ENCODE measurements at places on chromosomes 2 and 18.

DNA sequence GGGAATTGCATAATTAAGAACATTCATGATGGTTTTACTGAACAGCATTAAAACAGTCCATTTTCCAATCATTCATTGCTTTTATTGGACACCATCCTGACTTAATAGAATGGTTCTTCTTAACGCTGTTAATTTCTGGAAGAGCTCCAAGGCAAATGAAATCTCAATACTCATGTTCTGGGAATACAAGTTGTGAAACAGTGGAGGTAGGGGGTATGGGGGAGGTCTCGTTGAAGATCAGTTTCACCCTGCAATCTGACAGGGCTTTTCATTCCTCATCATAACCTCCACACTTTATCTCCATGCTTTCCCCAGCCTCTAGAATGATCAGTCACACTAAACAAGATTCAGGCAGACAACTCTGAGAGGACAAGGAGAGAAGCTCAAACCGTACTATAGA is 113.6 kb downstream of the ETAA1 start:
- DNase-seq, result no peak

- peak; percentile 4 for DNase-seq
Observed at GRCh38 chr2:36770542-36771287, 74.2 kb downstream of the VIT start.

- DNase-seq, result no peak
Observed at GRCh38 chr2:226273440-226273839, 526.2 kb downstream of the IRS1 start.

- DNase-seq, result no peak
Observed at GRCh38 chr2:190867832-190868231, 12.8 kb upstream of the GLS start.

- DNase-seq, result no peak
Observed at GRCh38 chr2:69597105-69597504, 46.4 kb downstream of the AAK1 start.

DNA sequence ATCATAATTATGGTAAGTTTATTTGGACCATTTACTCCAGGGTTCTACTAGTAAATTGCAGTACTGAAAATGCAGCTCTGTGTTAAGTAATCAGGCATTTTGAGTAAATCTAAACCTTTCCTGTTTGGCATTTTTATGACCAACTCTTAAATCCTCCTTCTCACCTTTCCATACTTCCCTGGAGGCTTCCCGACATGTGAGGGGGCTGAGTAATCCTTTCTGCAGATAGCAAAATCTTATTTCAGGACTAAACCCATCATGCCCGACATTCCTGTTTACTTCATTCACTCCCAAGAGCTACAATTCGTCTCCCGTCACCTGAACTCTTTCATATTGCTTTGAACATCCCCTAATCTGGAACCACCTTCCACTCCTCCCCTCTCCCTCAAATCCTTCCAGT is 296.6 kb downstream of the IKZF2 start:
- DNase-seq, result no peak

GRCh38 chr18:57337890-57338289 is 14.5 kb upstream of the ST8SIA3 start:
- DNase-seq, result no peak

GRCh38 chr2:241546771-241547498 is 11.6 kb upstream of the BOK start:
- DNase-seq, result no peak

- no peak for DNase-seq
Observed at GRCh38 chr2:2901384-2902345, 476.0 kb downstream of the EIPR1 start.

GRCh38 chr18:36814994-36815393 is 13.8 kb downstream of the TPGS2 start:
- DNase-seq, result no peak

DNA sequence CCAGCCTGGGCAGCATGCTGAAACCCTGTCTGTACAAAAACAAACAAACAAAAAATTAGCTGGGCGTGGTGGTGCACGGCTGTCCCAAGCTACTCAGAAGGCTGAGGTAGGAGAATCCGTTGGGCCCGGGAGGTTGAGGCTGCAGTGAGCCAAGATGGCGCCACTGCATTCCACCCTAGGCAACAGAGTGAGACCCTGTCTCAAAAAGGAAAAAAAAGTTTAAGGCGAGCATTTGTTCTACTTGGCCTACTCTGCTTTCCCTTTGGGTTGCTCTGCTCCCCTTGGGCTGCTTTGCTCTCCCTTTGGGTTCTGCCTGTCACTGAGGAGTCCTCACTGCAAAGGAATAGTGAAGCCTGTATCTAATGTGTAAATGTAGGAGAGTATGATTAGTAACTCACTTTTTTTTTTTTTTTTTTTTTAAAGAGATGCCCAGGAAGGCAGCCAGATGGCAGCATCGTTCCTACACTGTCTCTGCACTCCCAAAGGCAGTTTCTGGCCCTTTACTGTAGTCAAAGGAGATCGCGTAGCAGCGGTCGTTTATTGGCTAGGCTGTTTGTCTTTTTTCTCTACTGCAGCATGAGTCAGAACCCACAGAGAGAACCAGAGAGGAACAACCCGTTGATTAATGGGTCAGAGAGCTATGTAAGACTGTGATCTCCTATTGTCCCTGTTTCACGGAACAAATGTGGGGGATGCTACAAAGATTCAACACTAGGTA is 118.3 kb upstream of the CWC22 start:
- DNase-seq, result peak; percentile 28

GRCh38 chr2:123051136-123051535 is 974.0 kb upstream of the CNTNAP5 start:
- no peak for DNase-seq

GRCh38 chr2:176038694-176039093 is 36.6 kb upstream of the LNPK start:
- no peak for DNase-seq

GRCh38 chr18:46013484-46014189 is 46.5 kb upstream of the EPG5 start:
- no peak for DNase-seq

- no peak for DNase-seq
Observed at GRCh38 chr2:20453087-20453486, 6.2 kb downstream of the RHOB start.

DNA sequence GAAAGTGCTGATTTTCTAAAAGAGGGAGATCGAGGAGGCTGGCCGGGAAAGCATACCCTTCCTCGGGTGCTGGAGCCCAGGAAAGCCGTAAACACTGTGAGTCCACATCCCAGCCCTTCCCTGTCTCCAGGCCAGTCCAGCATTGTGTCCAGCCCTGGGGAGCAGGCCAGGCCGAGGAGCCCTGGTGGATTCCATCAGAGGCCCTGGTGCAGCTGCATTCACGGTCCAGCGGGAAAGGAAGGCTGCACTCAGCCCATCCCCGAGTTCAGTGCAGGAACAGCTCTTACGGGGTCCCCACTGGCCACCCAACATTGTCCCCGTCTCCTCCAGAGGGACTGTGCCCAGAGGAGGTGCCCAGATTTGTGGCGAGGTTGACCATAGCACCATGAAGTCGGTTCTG is 218.6 kb downstream of the KLHL29 start:
- DNase-seq, result no peak

GRCh38 chr18:13930964-13931363 is 15.6 kb upstream of the MC2R start:
- DNase-seq, result no peak

DNA sequence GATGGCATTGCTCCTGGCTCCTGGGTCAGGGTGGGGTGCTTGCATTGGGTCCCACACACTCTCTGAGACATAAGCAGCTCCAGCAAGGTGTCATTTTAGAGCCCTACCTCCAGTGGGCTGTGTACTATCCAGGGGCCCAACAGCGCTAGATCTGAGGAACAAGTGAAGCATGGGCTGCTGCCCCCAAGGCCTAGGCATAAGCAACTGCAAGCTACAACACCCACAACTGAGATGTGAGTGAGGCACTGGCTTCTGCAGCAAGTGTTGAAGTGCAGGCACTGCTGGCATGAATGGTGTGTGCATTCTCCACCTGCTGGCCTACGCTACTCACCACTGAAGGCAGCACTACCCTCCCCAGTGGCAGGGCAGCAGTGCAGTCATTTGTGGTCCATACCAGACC is 81.0 kb upstream of the STK39 start:
- DNase-seq, result no peak

- no peak for DNase-seq
Observed at GRCh38 chr18:3604498-3605408, 154.8 kb downstream of the TGIF1 start.

DNA sequence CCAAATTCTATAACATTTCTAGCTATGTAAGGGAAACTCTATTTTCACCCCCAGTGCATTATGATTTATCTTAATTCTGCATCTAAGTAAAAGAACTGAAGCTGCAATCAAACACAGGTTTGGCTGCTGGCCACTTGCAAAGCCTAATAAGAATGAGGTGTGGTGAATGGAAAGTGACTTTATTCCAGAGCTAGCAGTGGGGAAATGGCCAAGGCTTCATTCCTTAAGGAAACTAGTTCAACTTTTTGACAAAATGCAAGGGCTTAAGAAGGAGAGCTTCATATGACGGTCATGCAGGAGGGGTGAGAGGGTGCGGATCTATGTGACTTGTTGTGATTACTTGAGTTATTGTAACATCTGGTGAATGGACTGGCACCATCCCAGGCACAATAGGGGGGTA is 1802.0 kb downstream of the SUCLG1 start:
- no peak for DNase-seq

- DNase-seq, result no peak
Observed at GRCh38 chr2:156541706-156542105, 105.5 kb downstream of the GPD2 start.

GRCh38 chr2:173196638-173197037 is 121.0 kb downstream of the MAP3K20 start:
- DNase-seq, result no peak

DNA sequence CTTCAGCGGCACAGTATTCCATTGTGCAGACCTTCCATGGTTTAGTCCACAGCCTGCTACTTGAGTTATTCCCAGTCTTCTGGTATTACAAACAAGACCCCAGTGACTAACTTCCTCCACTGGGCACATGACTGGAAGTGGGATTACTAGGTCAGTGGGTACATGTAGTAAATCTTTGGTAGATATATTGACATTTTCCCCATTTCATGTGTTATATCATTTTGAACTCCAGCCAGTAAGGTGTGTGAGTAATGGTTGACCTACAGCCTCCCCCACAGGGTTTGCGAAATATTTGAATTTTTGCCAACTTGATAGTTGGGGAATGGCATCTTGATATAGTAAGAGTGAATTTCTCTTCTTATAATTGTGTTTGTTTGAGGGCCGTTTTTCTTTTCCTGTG is 58.8 kb downstream of the RNF144A start:
- no peak for DNase-seq

GRCh38 chr2:3222636-3223035 is 155.0 kb downstream of the EIPR1 start:
- DNase-seq, result peak; percentile 34

- no peak for DNase-seq
Observed at GRCh38 chr2:181114021-181114420, 133.6 kb downstream of the UBE2E3 start.

GRCh38 chr2:136389809-136390208 is 271.9 kb upstream of the CXCR4 start:
- no peak for DNase-seq

DNA sequence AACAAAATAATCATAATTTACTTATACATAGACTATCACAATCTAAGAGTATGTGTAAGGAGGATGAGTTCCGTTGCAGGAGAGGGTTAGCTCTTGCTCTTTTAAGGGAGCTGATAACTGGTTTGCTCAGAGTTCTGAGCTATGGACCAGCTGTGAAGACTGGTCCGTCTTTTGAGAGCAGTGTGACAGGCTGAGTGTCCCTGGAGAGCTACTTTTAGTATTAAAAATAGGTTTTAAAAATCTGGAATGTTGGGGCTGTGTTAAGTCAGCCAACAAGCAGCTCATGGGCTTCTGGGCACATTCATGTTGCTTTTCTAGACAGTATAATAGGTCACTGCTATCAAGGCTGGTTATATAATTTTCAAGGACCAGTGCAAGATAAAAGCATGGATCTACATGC is 41.5 kb upstream of the TMEM131 start:
- DNase-seq, result no peak

GRCh38 chr2:499726-500125 is 177.5 kb downstream of the TMEM18 start:
- no peak for DNase-seq

DNA sequence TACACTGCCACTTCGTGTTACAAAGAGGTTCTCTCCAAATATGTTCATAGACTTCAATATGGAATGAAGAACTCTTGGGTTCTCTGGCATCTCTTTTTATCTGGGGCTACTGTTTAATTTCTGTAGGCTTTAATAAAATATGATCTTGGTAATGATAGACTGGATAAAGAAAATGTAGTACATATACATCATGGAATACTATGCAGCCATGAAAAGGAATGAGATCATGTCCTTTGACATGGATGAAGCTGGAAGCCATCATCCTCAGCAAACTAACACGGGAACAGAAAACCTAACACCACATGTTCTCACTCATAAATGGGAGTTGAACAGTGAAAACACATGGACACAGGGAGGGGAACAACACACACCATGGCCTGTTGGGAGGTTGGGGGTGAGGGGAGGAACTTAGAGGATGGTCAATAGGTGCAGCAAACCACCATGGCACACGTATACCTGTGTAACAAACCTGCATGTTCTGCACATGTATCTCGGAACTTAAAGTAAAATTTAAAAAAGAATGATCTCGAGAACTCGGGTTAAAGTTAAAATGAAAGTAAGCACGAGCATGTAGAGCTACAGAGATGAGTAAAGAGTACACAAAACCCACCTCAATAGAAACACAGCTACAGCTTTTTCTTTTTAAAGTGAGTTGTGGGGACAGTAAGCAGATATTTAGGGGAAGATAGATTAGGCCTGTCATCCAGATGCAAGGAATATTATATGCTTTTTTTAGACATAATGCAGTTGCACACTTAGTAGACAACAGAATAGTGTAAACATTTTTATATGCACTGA is 102.3 kb downstream of the SGPP2 start:
- DNase-seq, result no peak

- DNase-seq, result no peak
Observed at GRCh38 chr2:26685989-26686839, 6.3 kb upstream of the KCNK3 start.

DNA sequence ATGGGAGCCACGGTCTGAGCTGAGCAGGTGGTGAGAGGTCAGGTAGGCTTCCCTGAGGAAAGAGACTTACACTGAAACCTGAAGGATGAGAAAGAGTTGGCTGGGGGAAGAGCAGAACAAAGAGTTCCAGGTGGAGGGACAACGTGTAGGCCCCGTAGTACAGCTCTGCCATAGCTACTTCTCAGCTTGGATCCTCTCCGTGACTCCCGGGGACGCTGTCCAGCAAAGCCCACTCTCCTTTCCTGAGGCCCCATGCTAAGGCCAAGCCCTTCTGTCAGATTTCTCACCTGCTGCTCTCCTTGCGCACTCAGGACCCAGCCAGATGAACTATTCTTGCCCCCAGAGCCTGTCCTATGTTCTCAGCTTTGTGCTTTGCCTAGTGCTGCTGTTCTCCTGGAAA is 173.8 kb downstream of the GALNT1 start:
- no peak for DNase-seq

- no peak for DNase-seq
Observed at GRCh38 chr18:69558052-69558451, 157.4 kb downstream of the DOK6 start.

Data from activated CD4-positive, alpha-beta T cell treated with anti-CD3 and anti-CD28 coated beads, Interleukin-2, amount 50 U/mL, for 4 hours (primary cell).